ENCODE measurements at places on chromosomes 7 and 10.

DNA sequence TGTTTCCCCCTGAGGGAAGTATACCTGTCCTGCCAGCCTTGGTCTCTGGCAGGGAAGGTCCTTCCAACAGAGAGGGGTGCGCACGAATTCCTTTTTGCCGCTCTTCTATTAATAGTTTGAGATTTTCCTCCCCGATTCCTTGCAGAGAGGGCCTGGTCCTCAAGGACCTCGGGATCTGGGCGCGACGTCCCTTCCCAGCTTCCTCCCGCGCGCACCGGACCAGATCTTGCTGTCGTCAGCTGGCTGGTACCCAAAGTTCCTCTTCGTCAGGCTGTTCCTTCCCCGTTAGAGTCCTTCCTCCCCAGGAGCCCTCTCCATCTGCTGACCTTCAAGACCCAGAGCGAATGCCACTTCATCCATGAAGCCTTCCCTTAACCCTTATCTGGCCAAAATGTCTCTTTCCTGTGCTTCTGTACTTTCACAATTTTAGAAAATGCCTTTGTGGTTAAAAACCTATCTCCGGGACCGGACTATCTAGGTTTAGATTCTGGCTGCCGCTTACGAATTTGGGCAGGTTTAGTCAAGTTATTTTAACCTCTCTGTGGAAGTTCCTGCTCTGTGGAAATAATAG lies 851 bp upstream of the GOT1 start:
- DNase-seq, result no peak

GRCh38 chr10:28214219-28214618 lies 88.6 kb downstream of the MPP7 start:
- no peak for DNase-seq

- DNase-seq, result no peak
These were observed 115.3 kb upstream of the TCF7L2 start for GRCh38 chr10:112834751-112835181.

DNA sequence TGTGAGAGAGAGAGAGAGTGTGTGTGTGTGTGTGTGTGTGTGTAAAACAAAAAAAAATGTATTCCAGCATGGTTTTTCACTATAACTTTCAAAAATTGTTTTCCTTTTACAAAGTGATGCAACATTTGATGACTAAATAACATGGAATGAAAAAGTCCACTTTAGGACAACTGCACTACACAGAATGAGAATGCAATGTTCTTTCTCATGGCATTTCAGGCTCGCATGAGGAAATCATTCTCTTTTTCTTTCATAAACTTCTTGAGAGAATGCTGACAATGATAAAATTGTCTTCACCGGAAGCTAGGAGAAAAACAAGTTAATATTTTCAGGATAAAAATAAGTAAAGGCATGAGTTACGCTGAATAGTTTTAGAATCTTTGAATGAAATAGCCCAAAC lies 53.7 kb downstream of the SLC16A12 start:
- no peak for DNase-seq

DNA sequence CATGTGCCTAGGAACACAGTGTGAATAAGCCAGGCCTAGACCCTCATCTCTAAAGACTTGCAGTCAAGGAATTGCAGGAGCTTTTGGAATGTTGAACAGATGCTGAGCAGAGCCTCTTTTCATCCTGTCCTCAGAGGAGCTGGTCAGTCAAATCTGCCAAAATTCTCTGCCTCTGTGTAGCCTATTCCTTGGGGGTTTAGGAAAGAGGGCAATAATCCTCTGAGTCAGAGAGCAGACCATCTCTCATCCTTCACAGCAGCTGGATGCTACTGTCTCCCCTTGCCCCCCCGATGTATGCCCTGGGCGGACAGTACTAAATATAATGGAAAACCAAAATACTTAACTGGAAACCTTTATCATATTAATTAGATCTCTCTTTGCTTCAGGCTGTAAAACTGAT lies 52.6 kb downstream of the BICC1 start:
- no peak for DNase-seq

GRCh38 chr7:88317422-88317821 lies 10.7 kb upstream of the STEAP4 start:
- DNase-seq, result peak; percentile 44

DNA sequence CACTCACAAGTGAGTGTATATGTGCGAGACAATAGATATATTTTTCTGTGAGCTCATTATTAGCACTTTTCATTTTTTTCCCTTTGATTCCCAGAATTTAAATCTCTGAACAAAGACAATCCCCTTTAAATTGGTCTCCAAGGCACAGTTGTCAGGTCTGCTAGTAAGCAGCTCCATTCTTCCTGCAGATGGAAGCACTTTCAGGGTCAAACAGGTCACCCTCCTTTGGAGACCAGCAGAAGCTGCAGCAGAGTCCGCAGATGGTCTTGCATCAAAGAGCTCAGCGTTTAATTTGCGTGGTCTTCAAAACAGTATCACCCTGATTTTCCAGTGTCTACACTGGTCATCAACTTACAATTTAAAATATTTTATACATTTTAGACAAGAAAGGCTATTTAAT lies 543.8 kb downstream of the ARL4A start:
- DNase-seq, result no peak

GRCh38 chr10:74377476-74377875 lies 226.5 kb downstream of the ADK start:
- no peak for DNase-seq

- no peak for DNase-seq
These were observed 166.7 kb upstream of the BET1 start for GRCh38 chr7:94170836-94171235.

- DNase-seq, result no peak
These were observed 7.9 kb downstream of the KNDC1 start for GRCh38 chr10:133167693-133168616.

GRCh38 chr10:79230328-79230830 lies 116.9 kb upstream of the PPIF start:
- no peak for DNase-seq

GRCh38 chr7:17580856-17581255 lies 282.4 kb downstream of the AHR start:
- DNase-seq, result no peak

GRCh38 chr10:70738006-70738760 lies 47.0 kb downstream of the TBATA start:
- no peak for DNase-seq

GRCh38 chr7:148882192-148882591 lies 1.9 kb downstream of the EZH2 start:
- no peak for DNase-seq

DNA sequence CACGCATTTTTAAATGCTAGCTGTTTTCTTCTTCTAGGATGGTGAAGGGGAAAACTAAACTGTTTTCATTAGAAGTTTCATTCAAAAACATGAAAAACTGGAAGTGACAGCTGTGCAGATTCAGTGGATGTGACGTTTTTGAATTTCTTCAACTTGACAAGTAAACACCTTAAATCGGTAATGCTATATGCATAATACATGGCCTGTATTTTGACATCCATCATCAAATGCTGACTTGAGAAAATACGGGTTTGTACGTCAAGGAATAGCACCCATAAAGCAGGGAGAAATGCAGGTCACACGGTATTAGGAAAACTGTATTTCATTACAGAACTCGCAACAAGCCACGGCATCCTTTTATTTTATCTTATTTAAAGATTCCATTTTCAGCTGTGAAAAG lies 720.5 kb downstream of the KCNMA1 start:
- DNase-seq, result no peak

GRCh38 chr10:131739206-131739605 lies 161.6 kb upstream of the PPP2R2D start:
- no peak for DNase-seq

GRCh38 chr7:105599551-105599950 lies 18.3 kb upstream of the EFCAB10 start:
- no peak for DNase-seq

All from epithelial cell of prostate (primary cell).